Cerebellar nuclear complex (tissue), 1 donor: ENCODE measurements at places on chromosomes 7 and 10.

- DNase-seq, result no peak
Measured at GRCh38 chr7:24971333-24972165, 8.4 kb downstream of the OSBPL3 start.

DNA sequence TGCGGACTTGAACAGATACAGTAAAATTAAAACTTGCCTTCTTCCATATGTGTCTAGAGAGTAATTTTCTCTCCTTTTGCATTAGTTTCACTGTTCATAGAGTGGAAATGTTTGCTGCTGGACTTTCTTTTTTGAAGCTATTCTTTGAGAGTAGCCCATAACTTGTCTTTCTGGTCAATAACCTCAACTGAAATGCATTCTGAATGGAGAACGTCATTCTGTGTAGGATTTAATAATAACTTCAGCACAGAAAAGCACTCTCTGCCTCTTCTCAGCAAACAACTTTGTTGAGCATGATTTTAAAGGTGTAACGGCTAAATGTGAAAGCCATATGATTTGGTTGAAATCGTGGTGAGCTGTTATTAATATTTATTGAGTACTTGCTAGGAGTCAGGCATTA lies 111.8 kb downstream of the CUX1 start:
- no peak for DNase-seq

DNA sequence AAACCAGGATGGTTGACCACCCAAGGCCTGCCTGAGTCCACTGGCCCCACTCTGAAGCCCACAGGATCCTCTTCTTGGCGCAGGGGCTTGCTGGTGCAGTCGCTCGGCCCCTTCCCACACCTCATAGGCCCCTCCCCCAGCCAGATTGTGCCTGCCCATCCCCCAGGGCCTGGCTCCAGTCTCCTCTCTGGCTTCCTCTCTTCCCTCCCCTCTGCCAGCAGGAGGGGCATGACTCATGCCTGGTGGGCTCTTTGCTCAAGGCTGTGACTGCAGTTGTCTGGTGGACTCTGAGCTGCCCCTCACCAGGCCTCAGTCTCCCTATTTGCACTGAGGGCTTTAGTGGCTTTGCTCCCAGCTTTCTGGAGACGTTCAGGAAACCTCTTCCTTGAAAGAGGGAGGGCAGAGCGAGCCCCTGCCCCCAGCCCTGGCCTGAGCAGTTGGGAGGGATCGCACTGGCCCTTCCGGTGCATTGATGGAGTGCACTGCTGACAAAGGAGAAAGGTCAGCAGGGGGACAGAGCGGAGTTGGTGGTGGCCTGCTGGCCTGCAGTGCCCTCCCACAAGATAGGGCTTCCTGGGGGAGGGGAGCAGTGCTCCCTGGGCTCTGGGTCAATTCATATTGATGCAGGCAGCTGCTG lies 60.7 kb downstream of the ZMIZ1 start:
- DNase-seq, result no peak

- no peak for DNase-seq
Measured at GRCh38 chr10:126397640-126398382, 9.5 kb upstream of the ADAM12 start.

DNA sequence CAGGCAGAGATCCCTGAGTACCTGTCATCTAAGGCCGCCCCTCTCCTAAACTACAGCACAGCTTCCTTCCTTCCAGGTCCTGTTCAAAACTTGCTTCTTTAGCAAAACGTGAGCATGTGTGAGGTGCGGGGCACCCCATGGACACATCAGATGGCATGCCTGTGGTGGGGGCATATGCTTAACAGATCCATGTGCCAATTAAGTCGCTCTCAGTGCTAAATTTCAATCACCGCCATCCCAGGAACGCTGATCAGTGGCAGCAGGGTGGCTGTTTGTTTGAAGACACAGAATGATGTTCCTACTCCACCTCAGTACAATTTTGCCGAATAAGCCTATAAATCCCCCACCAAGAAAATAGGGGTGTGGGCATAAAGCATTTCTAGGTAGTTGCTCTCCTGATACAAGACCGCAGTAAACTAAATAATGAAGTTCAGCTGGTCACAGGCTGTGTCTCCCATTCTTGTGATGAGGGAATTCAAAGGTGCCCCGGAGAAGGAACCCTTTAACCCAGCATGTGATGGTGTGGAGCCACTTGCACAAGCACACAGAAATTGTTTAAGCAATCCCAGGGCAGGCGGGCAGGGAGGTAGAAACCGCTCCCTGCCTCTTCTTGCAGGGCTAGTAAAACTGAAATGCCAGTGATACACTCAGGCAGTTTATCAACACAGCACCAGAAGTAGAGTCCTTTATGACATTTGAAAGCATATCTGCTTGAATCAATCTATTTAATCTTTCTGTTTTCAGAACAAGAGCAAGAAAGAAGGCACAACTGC lies 205.7 kb downstream of the SORCS1 start:
- DNase-seq, result no peak

DNA sequence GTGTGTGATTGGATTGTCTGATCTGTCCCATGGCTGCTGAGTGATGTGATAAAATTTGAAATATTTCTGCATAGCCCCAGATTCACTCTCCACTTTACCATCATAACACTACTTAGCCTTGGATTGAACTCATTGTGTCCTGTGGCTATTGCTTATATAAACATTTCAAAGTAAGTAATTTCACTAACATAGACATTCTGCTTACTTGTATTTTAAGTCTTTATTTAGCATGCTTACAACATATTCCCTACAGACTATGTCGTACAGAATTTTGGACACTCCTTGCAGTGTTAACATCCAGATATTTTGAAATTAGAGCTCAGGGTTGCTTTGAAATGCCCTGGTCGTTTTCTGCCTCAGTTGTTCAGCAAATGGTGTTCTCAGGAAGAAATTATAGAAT lies 117.6 kb downstream of the LRRC4 start:
- no peak for DNase-seq

DNA sequence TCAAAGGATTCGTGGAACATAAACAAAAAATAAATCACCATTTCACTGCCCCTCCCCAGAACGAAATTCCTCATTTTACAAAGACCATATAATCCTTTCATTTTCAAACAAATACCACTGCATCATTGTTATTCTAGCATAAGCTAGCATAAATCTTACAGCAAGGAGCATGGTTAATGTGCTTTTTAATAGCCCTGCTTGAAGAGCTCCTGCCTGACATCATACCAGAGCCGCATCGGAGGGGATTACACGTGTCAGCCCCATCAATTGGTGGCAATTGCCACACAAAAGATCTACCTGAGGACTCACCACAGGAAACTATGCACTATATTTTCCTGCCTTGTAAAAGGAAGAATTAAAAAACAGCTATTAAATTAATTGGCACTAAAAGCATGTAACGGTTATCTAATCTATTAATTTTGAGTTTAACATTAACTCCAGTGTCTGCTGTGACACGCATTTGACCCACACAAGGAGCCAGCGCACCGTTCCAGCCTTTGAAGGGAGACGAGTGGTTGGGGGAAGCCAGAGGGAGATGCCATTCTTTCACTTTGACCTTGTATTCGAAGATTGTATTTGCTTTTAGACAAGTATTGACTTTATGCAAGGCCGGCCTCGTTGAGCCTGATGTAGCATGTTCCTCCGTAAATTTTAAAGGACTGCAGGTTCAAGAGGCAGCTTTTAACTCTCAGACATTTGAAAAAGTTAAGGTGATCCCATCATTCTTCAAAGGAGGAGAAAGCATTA lies 261.1 kb upstream of the RNF32 start:
- DNase-seq, result no peak

DNA sequence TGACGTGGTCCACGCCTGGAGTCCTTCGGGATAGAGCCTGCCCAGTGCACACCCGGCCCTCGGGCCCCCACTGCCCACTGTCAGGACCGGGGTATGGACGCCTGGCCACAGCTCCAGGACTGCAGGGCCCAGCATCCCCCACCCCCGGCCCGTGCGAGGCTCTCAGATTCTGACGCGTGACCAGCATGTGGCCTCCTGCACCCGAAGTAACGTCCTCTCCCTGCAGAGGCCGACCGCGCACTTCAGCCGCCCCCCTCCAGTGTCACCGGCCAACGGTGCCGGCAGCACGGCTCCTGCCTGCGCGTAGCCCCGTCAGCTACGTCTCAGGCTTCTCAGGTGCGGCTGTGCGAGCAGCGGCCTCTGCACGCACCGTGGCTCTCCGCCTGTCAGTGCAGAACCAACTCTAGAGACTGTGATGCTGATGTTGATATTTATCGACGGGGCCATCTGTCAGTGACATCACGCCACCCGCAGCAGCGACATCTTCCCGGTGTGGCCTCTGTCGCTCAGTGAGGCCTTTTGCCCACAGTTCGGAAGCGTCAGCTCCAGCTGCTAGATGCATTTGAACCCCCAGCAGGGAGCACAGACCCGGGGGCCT lies 40.1 kb upstream of the ADGRA1 start:
- DNase-seq, result no peak

GRCh38 chr7:742791-743190 lies 15.7 kb upstream of the PRKAR1B start:
- DNase-seq, result no peak

- DNase-seq, result no peak
Measured at GRCh38 chr10:79048639-79049550, 19.9 kb upstream of the ZMIZ1 start.

DNA sequence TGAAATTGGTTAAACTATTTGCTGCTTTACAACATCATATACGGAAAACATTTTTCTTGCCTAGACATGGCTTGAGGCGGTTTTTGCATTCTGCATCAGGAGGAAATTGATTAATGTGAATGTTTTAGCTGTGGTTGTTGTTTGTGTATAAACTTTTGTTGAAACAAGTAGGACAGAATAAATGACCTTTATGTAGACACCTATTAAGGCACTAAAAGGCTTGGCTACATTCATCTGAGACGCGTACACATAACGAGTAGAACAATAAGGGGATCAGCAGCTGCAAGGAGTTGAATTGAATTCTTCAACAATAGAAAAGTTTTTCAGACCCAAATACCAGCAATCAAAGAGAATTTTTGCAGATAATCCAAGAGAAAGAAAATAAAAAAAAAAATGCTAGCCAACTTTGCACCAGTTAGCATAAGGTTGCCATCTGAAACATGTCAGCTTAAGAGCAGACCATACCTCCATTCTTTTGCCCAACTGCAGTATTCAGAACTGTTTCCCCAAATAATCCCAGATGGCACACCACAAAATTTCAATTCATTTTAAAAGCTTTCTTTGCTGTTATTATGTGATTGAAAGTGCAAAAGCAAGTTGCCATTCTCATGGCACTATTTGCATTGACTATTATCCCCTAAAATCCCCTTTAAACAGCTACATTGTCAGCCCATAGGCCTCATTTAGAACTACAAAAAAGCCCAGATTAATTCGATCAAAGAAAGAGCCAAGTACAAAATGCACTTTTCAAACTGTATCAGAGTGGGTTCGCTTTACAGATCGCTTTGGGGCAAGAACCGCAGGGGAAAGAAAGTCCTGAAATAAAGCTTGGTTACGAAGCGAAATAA lies 49.6 kb downstream of the GCC1 start:
- DNase-seq, result no peak

DNA sequence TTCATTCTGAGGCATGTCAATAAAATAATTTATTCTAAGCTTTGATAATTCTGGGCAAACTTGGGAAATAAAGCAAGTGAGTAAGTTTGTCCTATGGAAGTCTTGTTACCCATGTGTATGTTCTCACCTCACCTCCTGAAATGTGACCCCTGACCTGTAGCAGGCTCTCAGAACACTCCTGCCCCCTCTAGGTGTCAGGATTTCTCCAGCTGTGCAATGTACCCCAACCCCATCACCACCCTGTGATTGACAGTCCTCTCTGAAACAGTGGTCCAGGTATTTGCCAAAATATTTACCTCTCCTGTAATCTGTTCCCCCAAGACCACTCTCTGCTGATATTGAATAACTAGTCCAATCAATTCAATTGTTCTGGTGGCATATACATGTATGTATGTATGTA lies 122.6 kb upstream of the PTER start:
- DNase-seq, result no peak

GRCh38 chr7:18201350-18201749 lies 173.7 kb upstream of the PRPS1L1 start:
- DNase-seq, result no peak

GRCh38 chr7:75537731-75538130 lies 45.6 kb downstream of the SPDYE5 start:
- no peak for DNase-seq

DNA sequence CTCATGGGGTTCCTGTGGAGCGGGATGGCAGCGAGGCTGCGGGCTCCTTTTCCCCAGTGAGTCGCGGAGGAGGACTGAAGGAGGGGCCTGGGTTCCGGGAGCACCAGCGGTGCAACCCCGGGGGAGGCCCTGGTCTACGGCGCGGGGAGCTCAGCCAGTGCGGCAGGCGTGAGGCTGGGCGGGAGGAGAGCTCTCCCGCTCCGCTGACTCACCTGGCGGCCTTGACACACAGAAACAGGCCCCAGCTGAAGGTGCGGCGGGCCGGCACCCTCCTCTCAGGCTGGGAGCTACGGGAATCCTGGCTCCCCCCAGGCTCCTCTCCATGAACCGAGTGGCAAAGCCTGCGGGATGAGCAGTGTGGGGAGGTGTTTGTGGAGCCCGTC lies 6.8 kb upstream of the NOM1 start:
- no peak for DNase-seq

- no peak for DNase-seq
Measured at GRCh38 chr7:2116989-2117591, 115.7 kb downstream of the MAD1L1 start.

DNA sequence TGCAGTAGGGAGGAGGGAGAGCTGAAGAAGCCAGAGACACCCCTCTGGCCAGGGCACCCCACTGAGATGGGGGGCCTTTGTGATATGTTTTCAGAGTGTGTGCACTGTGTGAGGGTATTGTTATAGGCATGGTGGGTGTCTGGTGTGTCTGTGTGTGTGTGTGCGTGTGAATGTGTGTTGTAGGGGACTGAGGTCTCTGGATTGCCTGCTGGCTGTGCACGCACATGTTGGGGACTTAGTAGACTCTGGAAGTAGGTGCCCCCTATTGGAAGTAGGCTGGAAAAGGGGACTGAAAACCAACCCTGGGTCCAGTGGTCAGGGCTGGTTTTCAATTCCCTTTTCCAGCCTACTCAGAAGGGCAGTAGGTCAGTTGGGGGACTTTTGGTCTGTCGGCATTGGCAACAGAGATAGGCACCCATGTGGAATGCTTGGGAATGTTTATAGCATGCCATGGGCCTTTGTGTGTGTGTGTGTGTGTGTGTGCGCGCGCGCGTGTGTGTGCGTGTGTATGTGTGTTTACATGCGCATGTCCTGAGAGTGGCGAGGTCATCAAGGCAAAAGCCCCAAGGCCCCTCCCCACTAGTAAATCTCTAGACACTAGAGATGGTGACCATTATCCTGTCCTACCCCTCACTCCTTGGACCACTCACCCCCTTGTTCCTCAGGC lies 78.8 kb downstream of the HIF1AN start:
- DNase-seq, result no peak

DNA sequence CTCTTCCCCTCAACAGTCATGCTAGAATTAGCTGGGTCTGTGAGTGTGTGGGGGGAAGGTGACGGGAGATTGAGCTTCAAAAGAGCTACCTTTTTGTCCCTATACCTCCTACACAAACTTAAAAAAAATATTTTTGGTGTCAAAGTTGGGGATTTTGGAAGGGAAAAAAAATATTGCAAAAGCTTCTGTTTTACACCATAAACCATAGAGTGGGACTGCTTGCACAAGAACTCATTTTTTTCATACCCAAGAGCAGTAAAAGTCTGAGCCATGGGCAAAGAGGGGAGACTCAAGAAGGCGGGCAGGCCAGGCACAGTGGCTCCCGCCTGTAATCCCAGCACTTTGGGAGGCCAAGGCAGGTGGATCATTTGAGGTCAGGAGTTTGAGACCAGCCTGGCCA lies 9.4 kb upstream of the ZDHHC4 start:
- no peak for DNase-seq

- no peak for DNase-seq
Measured at GRCh38 chr7:84331616-84332015, 137.0 kb upstream of the SEMA3A start.
